ENCODE measurements at places on chromosomes 4 and X. TPM values are rescaled to one million over a fixed set of nuclear protein-coding genes. Genes with fewer than 3 reads are reported as not detected.

DNA sequence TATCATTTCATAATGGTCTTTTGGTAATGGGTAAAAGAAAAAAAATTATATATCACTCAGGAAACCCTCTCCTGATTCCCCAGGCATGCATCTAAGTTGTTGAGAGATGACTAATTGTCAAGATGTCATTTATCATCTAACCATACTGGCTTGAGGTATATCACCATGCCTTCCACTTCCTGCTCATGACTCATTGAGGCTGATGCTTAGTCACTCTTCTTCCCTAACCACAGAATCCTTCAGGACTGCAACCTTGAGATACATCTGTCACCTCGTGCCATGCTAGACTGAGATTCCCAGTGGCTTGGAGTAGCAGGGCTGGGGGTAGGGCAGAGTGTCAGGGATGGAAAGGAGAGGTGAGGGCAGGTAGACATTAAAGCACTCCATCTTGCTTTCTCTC, 782.5 kb upstream of the INTU start:
- no peak for DNase-seq

DNA sequence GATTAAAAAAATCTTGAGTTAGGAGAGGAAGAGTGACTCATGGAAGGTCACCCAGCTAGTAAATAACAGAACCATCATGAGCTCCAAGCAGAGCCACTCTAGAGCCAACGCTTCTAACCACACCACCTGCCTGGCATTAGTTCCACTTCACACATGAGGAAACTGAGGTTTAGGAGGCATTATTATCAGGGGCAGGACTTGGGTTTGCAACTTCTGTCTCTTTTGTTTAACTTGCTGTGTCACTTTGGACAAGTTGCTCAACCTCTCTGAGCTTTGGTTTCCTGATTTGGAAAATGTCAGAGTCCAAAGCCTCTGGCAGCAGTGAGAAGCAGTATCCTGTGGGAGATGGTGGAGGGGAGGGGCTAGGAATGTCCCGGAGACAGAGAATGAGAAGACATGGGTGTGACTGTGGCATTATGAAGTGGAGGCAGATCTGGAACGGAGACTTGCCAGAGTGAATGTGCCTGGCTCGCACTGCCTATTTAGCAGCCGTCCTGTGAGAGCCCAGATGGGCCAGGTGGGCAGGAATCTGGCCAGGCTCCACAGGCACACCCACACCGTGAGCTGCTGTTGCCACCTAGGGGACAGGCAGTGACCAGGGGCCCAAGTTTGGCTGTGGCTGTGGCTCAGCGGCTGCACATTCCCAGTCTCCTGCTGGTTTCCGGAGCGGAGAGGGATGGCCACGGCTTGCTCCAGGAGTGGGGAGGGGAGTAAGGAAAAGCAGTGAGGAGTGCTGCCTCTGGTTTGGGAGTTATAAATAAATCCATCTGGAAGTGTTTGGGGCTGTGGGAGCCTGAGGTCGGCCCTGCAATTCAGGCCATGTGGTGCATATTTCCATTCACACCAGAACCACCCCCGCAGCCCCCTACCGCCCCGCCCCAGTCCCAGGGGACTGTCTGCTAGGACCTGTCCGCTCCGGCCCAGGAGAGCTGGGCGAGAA, 93.4 kb downstream of the NHSL2 start:
- no peak for DNase-seq

GRCh38 chr4:175092114-175092513, 174.0 kb downstream of the ADAM29 start:
- no peak for DNase-seq

DNA sequence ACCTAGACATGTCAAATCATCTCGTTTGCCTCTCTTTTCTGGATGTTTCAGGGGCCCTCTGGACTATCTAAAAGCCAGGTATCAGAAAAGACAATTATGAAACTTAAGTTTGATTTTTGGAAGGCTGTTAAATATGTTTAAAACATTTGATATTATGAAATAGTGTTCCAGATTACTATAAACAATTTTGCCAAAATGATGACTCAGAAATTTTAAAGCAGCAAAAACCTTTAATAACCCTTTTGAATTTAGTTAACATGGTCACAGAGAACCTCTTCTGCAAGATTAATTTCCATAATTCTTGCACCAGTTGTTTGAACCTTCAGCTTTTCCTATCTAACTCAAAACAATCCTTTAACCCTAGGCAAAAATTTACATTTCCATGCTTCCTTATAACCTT, 18.8 kb upstream of the FAM47E start:
- DNase-seq, result no peak

- DNase-seq, result peak; percentile 72
Observed at GRCh38 chrX:40096395-40097091, 1.2 kb downstream of the BCOR start.

DNA sequence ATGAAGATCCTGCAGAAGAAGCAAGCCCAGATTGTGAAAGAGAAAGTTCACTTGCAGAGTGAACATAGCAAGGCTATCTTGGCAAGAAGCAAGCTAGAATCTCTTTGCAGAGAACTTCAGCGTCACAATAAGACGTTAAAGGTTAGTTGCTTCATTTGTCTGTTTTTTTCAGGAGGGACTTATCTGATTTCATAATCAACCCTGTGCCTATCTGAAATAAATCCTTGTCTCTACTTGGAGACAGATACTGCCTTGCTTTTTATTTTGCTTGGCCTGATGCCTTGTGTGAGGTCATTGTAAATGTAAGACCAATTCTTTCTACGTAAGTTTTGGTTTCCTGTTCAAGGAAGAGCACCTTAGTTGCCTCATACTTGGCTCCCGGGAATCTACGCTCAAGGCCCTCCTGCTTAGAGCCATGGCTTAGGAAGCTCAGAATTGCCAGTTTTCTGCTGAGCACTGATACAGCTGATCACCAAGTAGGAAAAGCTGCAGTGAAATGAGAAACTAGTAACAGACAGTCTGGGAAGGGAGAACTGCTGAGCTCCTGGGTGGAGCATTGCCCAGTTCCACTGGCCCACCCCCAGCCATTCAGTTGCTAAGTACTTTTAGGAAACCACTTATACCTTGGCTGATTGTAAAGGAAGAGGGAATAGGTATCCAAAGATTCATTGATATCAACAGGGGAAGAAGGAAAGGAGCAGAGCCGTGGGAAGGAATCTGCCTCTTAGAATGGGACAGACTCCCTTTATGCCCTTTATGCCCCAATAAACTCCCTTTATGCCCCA, 41.8 kb downstream of the RBBP7 start:
- no peak for DNase-seq

GRCh38 chr4:140297221-140297570, 76.2 kb upstream of the SCOC start:
- no peak for DNase-seq

GRCh38 chrX:24149351-24150050, at the start of gene ZFX:
ZFX (plus strand) TSS chrX:24149729; CDS start chrX:24172743, 23,014 bp downstream.
- DNase-seq, result no peak

DNA sequence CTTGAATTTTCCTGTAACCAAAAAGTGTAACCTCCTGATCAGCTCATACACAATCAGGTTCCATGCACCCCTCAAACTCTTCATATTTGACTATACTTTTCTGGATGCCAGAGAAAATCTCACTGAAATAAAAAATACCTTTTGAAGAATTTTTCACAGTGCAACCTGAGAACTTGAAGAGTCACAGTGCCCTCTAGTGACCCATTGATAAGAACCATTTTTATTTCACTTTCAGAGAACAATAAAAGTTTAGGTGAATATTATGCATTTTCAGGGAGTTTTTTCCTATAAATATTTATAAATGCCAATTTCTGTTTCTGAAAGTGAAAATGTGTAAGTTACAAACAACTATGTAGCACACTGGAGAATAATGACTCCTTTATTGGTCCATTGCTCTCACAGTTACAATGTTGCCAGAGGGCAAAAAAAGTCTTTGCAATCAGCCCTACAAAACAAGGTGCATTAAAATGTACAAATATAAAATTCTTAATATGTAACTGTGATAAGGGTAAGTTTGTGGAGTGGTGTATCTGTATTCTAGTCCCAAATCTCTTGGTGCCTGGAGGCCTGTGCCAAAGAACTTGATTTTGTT, 153.6 kb upstream of the INTU start:
- peak; percentile 92 for DNase-seq

SPANXB1 gene
- not detected for total RNA-seq

TCP11X2 gene
- total RNA-seq, result 0.39 TPM

CCDC160 gene
- 4.2 TPM for total RNA-seq

HSFX1 gene
- 3.5 TPM for total RNA-seq

PIR gene
- total RNA-seq, result 6.7 TPM

PKD2 gene
- 49.4 TPM for total RNA-seq

COX7B2 gene
- total RNA-seq, result not detected

SMR3B gene
- total RNA-seq, result not detected

TMPRSS11F gene
- not detected for total RNA-seq

GLOD5 gene
- not detected for total RNA-seq

VEGFD gene
- 0.40 TPM for total RNA-seq

Measured in spinal cord (tissue), 10 donors.